Mesothelial cell of epicardium (in vitro differentiated cells): ENCODE measurements at places on chromosomes 7 and 10. TPM values are rescaled to one million over a fixed set of nuclear protein-coding genes. Genes with fewer than 3 reads are reported as not detected.
A peak's percentile ranks its signal among the peaks of the same experiment; 100 is the strongest.

- peaks cover 2% of the 10 kb centered on the region for H3K36me3 ChIP-seq
- no peak overlapping the region for H3K27ac ChIP-seq
- H3K4me3 ChIP-seq: peak overlapping the region; percentile 74
- H3K4me1 ChIP-seq: peaks cover 20% of the 10 kb centered on the region
- no peak for DNase-seq
These were observed 2.8 kb downstream of the CAMK2G start for GRCh38 chr10:73871295-73872189.

ZNF722 gene
- total RNA-seq: not detected in 3 replicates

DNA sequence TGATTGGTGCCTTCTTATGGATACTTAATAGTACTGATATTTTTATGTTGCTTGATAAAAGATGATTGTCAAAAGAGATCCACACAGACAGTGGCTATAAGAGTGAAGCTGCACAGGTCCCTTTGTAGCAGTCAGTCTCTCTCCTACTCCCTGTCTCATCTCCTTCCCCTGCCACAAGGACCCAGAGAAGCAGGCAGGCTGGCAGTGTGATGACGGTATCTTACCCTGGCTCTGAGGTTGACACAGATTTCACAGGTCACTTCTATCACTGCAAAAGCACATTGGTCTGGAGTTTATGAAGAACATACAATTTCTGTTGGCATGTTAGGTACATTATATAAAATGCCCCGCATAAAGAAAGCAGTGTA lies 64.4 kb upstream of the AHR start:
- no peak overlapping the region for H3K4me3 ChIP-seq
- H3K36me3 ChIP-seq: peaks cover 5% of the 10 kb centered on the region
- H3K27me3 ChIP-seq: no peaks in the 10 kb centered on the region
- H3K4me1 ChIP-seq: peaks cover 9% of the 10 kb centered on the region

GRCh38 chr10:43389867-43390266 lies 18.4 kb downstream of the FXYD4 start:
- H3K4me3 ChIP-seq: no peak overlapping the region
- peak overlapping the region; percentile 19 for H3K27ac ChIP-seq
- H3K4me1 ChIP-seq: peaks cover 24% of the 10 kb centered on the region
- H3K27me3 ChIP-seq: no peaks in the 10 kb centered on the region
- H3K36me3 ChIP-seq: peaks cover 50% of the 10 kb centered on the region

DNA sequence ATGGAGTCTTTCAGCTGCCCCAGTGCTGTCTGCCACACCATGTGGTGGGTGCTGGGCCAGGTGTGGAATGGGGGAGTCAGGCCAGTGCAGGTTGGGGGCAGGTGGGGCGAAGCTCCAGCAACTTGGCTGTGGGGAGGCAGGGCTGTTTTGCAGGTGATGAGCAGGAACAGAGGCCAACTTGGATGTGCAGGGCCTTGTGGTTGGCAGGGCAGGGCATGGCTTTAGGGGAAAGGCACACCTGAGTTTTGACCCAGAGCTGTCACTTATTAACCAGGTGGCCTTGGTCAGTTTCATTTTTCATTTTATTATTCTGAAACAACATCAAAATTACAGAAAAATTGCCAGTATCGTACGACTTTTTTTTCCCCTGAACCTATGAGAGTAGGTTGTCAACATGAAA lies 1.1 kb upstream of the SFTPA2 start:
- peaks cover 41% of the 10 kb centered on the region for H3K27me3 ChIP-seq
- no peak overlapping the region for H3K27ac ChIP-seq
- no peak overlapping the region for H3K4me3 ChIP-seq

- H3K4me3 ChIP-seq: no peak overlapping the region
- H3K27ac ChIP-seq: no peak overlapping the region
- peaks cover 17% of the 10 kb centered on the region for H3K4me1 ChIP-seq
- H3K36me3 ChIP-seq: peaks cover 21% of the 10 kb centered on the region
- H3K27me3 ChIP-seq: peaks cover 10% of the 10 kb centered on the region
These were observed 30.5 kb downstream of the POLL start for GRCh38 chr10:101557541-101557940.

ZNF727 gene
- not detected in 3 replicates for total RNA-seq

DNA sequence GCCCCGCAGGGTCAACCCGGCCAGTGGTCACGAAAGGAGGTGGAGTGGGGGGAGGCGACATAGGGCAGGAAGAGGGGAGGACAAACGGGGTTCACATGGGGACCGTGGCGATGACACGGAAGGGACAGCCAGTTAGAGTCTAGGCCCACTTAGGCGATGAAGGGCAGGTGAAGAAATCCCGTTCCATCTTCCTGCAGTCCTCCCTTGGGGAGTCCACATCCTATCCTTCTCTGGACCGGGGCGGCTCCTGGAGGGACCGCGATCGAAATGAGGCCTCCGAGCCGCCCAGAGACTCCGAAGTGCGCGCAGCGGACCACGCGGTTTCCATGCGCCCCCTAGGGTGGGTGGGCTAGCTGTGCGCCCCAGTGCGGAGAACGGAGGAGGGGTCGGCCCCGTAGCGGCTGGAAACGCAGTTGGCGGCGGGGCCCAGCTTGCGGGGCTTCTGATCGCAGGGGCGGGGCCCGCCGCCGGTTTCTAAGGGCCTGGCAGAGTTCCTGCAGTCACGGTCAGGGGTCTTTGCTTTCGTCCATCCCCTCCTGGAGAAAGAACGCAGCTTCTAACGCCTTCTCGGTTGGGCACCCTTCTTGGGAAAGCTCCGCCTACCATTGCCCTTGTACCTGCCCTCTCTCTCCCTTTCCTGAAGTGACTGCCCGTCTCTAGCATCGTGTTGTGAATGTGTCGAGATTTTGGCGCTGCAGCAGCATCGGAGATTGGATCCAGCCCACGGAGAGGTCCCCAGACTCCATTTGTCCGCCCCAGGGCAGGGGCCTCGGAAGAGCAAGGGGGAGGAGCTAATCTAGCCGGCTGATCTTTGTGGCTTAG lies 17.9 kb upstream of the TMEM225B start:
- no peaks in the 10 kb centered on the region for H3K36me3 ChIP-seq
- peak overlapping the region; percentile 82 for H3K27ac ChIP-seq
- peaks cover 23% of the 10 kb centered on the region for H3K27me3 ChIP-seq
- H3K4me1 ChIP-seq: peaks cover 5% of the 10 kb centered on the region
- DNase-seq: peak; percentile 83
- H3K4me3 ChIP-seq: peak overlapping the region; percentile 94

MIOS gene
- total RNA-seq: 31.0 to 33.7 TPM (median 33.1 TPM) in 3 replicates

GRCh38 chr10:73786512-73786885 lies 1.1 kb downstream of the ZSWIM8 start:
- H3K27ac ChIP-seq: peak overlapping the region; percentile 94
- DNase-seq: no peak
- no peaks in the 10 kb centered on the region for H3K27me3 ChIP-seq

DNA sequence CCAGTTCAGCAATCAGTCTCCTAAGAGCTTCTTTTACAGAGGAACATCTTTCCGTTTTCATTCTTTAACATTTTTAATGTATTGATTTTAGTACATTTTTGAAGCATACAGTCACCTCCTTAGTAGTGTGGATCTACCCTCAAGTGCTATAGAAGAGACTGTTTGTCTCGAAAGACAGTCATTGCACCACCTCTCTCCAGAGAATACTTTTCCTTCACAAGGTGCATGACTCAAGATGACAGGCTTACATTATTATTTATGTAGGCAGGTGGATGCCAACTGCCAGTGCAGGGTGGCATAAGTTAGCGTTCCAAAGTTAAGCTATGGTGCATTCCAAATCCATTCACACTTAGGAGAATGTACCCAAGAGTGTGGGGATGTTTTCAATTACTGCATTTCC lies 71.8 kb downstream of the ZEB1 start:
- DNase-seq: no peak
- H3K27me3 ChIP-seq: peaks cover 15% of the 10 kb centered on the region
- H3K4me3 ChIP-seq: no peak overlapping the region

DNA sequence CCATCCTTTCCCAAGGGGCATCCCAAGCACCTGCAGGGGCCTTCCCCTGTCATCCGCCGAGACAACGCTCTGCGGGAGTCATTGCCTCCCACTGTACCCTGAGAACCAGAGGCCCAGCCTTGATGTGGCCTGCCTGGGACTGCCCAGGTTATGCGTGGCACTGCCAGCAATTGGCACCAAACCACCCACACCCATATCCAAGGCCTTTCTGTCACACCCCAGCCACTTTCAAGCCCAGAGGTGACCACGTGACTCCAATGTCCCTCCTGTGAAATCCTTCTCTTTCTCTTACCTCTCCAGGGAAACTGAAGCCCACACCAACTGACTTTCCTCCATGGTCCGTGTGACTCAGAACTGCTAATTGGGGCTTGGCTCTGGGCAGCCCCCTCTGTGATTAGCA lies 123.9 kb downstream of the C10orf105 start:
- H3K27ac ChIP-seq: no peak overlapping the region
- H3K4me3 ChIP-seq: no peak overlapping the region
- H3K27me3 ChIP-seq: peaks cover 18% of the 10 kb centered on the region
- peaks cover 11% of the 10 kb centered on the region for H3K4me1 ChIP-seq
- DNase-seq: no peak

- no peak for DNase-seq
- H3K4me3 ChIP-seq: no peak overlapping the region
- H3K36me3 ChIP-seq: no peaks in the 10 kb centered on the region
- no peak overlapping the region for H3K27ac ChIP-seq
These were observed 909.6 kb downstream of the REEP3 start for GRCh38 chr10:64430690-64431323.

AOAH gene
- total RNA-seq: 0.40 to 0.89 TPM (median 0.45 TPM) in 3 replicates

DNA sequence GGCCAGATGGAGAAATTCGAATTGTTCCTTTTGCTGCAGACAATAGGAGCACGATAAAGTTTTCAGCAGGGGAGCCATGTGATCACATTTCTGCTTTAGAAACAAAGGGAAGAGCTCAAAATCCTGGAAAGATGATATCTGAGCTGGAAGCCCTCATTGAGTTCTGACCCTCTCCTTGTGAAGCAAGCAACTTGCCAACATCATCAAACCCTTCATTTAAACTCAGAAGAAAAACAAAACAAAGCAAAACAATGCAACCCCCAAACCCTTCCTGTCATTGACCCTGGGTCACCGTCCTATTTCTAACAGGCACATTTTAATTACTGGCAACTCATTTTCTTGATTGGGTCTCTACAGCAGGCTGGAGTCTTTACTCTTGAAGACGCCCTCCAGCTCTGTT lies 198.3 kb upstream of the ZNF32 start:
- no peak overlapping the region for H3K4me3 ChIP-seq
- no peak for DNase-seq
- H3K27me3 ChIP-seq: peaks cover 2% of the 10 kb centered on the region
- no peaks in the 10 kb centered on the region for H3K36me3 ChIP-seq

CC2D2B gene
- total RNA-seq: 0.32 to 0.78 TPM (median 0.33 TPM) in 3 replicates

DNA sequence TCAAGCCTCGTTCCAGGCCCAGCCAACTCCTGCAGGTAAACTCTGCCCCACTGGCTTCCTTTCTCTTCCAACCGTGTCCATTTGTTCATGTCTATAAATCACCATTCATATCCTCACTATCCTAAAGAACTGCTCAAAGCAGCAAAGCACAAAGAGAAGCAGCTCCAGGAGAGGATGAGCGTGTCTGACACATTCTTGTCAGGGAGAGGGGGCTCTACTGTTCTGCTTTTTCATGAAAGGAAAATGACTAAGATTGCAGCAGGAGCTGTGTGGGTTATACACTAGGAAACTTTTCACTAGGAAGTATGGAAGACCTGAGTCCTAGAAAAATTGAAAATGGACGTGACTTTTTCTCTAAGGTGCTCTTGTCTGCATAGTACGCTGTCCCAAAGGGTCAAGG lies 16.7 kb downstream of the AGFG2 start:
- H3K27ac ChIP-seq: no peak overlapping the region
- H3K36me3 ChIP-seq: peaks cover 16% of the 10 kb centered on the region
- H3K4me1 ChIP-seq: no peaks in the 10 kb centered on the region

PLA2G12B gene
- total RNA-seq: not detected in 3 replicates

DEPP1 gene
- total RNA-seq: 8.0 to 11.1 TPM (median 10.1 TPM) in 3 replicates

LIPJ gene
- 0.18 to 0.47 TPM (median 0.22 TPM) in 3 replicates for total RNA-seq

- no peak overlapping the region for H3K27ac ChIP-seq
- H3K36me3 ChIP-seq: no peaks in the 10 kb centered on the region
- H3K4me3 ChIP-seq: no peak overlapping the region
These were observed 31.0 kb upstream of the ADRB1 start for GRCh38 chr10:114012650-114013049.

TFAM gene
- 46.9 to 55.1 TPM (median 52.7 TPM) in 3 replicates for total RNA-seq

ELN gene
- 32.9 to 37.4 TPM (median 33.2 TPM) in 3 replicates for total RNA-seq

- H3K27me3 ChIP-seq: no peaks in the 10 kb centered on the region
- no peaks in the 10 kb centered on the region for H3K36me3 ChIP-seq
- no peak overlapping the region for H3K4me3 ChIP-seq
- peak overlapping the region; percentile 13 for H3K27ac ChIP-seq
These were observed 217.1 kb downstream of the GFRA1 start for GRCh38 chr10:116055917-116056252.

DNA sequence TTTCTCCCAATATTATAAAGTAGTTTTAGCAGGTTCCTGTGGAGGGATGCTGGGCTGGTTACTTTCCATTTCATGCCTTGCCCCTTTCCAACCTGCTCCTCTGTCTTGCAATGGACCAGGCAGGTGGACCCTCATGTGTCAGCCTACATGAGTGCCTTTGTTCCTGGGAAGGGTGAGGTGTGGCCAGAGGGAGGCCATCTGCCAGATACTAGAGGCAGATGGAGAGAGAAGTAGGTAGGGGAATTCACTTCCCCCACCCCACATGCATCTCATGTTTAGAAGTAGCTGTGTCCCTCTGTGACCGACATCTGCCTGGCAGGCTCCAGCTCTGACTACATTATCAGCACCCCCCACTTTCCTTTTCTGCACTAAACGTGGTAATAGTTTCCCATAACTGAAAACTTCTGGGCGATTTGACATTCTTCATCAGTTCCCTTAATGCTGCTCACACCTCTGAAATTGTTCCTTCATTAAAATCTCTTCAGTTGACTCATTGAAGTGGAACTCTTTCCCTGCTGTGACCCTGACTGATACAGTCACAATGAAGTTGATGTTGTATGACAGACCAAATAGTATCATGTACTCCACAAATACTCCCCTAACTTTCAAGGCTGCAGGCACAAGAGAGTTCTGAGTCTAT lies 396.3 kb upstream of the FZD8 start:
- no peaks in the 10 kb centered on the region for H3K27me3 ChIP-seq
- no peak overlapping the region for H3K4me3 ChIP-seq
- no peaks in the 10 kb centered on the region for H3K36me3 ChIP-seq
- DNase-seq: no peak
- H3K27ac ChIP-seq: no peak overlapping the region

DBF4 gene
- total RNA-seq: 20.3 to 21.2 TPM (median 20.6 TPM) in 3 replicates

PTPN20 gene
- total RNA-seq: not detected in 3 replicates

- H3K4me3 ChIP-seq: no peak overlapping the region
- no peak for DNase-seq
- H3K27ac ChIP-seq: peak overlapping the region; percentile 95
These were observed 14.6 kb upstream of the CYP3A5 start for GRCh38 chr7:99694201-99694911.

RTKN2 gene
- 6.0 to 6.9 TPM (median 6.1 TPM) in 3 replicates for total RNA-seq
